ENCODE measurements at places on chromosomes 7 and 10. TPM values are rescaled to one million over a fixed set of nuclear protein-coding genes. Genes with fewer than 3 reads are reported as not detected.
A peak's percentile ranks its signal among the peaks of the same experiment; 100 is the strongest.

Gene CPN1
- not detected for total RNA-seq

Gene PRKRIP1
- total RNA-seq, result 9.6 TPM

DNA sequence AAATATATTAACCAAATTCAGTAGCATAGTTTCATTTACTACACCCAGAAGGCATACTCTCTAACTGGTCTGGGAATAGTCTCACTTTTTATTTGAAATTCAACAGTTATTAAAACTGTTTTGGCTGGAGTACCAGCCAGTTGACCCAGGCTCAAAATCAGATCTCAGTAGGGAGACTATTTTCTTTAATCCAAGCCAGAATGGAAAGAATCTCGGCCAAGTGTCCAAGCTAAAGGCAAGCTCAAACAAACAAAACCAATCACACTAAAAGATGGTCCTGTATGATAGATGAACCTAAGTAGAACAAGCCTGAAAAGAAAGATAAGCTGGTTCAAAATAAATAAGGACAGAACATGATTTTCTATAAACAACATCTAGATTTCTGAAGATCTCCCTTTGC lies 259.6 kb upstream of the POM121L12 start:
- no peak for DNase-seq

- peak; percentile 77 for DNase-seq
These were observed 43.0 kb downstream of the GNA12 start for GRCh38 chr7:2800931-2801688.
